ENCODE measurements at places on chromosomes 12 and 14.

GRCh38 chr14:49203676-49204075, 382.5 kb downstream of the RPS29 start:
- DNase-seq, result no peak

DNA sequence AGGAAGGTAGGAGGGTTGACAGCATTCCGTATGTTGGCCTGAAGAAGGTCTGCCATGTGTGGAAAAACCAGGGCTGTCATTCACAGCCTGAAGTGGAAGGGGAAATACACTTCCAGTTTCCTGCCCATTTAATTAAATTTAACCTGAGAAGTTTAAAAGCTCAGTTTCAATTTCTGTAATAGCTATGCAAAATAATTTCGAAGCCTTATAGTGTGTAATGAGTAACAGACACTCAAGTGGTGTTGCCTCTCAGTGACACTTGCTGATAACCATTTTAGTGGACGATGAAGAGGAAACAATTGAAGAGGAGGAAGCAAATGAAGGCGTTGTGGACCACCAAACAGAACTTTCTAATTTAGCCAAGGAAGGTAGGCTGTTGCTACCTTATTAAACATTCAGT, 44.8 kb downstream of the EP400 start:
- DNase-seq, result no peak

- no peak for DNase-seq
Observed at GRCh38 chr14:85182282-85182681, 347.7 kb upstream of the FLRT2 start.

- no peak for DNase-seq
Observed at GRCh38 chr14:51432302-51432948, 192.4 kb downstream of the TMX1 start.

GRCh38 chr12:98669751-98670150, 24.7 kb downstream of the APAF1 start:
- DNase-seq, result no peak

DNA sequence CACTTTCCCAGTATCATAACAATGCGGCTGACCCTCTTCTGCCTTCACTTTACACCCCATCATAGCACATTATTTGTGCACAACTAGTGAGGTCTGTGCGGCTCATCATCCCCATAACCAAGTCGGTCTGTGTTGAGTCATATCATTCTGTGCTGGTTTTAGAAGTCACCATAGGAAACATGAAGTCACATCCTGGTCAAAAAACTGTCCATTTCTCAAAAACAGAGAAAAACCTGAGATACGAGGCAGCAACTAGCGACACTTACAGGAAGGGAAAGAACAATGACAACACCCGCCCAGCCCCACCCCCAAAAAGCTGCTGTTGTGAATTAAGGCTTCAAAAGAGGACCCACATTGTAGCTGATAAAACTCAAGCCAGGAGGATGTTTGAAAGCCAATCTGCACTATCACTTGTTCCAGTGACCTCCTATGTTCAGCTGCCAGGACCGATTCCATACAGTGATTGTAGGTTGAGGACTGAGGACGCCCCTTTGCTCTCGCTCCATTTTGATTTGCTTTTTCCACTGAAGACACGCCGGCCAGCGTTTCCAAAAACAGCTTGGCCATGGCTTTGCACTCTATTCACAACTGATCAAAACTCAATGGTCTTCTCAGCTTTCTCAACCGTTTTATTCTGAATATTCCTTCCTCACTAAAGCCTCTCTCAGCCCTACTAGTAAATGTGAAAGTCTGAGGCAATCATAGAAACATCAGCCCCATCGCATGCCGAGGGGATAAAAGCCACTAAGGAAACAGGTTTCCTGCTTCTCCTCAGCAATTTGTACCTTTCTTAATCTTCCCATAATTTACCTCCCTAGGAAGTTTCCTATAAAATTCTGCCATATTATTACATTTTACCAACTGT, 87.5 kb downstream of the DUSP16 start:
- DNase-seq, result no peak
